Activated T-cell treated with anti-CD3 and anti-CD28 coated beads, Interleukin-2, amount 50 U/mL, for 1 hour (primary cell): ENCODE measurements at places on chromosomes 7 and 10.
A peak's percentile ranks its signal among the peaks of the same experiment; 100 is the strongest.

DNA sequence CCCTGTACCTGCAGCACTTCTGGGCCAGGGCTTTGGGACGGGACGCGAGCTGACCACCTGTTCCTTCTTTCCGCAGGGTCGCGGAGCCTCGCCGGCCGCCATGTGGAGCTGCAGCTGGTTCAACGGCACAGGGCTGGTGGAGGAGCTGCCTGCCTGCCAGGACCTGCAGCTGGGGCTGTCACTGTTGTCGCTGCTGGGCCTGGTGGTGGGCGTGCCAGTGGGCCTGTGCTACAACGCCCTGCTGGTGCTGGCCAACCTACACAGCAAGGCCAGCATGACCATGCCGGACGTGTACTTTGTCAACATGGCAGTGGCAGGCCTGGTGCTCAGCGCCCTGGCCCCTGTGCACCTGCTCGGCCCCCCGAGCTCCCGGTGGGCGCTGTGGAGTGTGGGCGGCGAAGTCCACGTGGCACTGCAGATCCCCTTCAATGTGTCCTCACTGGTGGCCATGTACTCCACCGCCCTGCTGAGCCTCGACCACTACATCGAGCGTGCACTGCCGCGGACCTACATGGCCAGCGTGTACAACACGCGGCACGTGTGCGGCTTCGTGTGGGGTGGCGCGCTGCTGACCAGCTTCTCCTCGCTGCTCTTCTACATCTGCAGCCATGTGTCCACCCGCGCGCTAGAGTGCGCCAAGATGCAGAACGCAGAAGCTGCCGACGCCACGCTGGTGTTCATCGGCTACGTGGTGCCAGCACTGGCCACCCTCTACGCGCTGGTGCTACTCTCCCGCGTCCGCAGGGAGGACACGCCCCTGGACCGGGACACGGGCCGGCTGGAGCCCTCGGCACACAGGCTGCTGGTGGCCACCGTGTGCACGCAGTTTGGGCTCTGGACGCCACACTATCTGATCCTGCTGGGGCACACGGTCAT is 13.3 kb downstream of the GPR146 start:
- DNase-seq: no peak

DNA sequence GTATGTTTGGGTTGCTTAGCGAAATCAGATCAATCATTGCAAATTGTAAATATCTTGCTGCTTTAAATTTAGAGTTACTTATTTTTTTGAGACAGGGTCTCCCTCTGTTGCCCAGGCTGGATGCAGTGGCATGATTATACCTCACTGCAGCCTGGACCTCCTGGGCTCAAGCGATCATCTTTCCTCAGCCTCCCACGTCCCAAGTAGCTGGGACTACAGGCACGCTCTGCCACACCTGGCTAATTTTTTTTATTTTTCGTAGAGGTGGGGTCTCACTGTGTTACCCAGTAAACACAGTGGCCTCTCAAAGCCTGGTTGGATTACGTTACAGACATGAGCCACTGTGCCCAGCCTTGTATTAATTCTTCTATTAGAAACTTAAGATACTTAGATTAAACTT is 1.7 kb downstream of the VDAC2 start:
- no peak for DNase-seq

GRCh38 chr7:7566651-7567611 is at the start of gene MIOS:
MIOS (plus strand) TSS chr7:7566884; CDS start chr7:7572476, 5,592 bp downstream.
- peak; percentile 91 for DNase-seq

GRCh38 chr10:70598857-70599295 is 3.7 kb downstream of the PRF1 start:
- DNase-seq: no peak

DNA sequence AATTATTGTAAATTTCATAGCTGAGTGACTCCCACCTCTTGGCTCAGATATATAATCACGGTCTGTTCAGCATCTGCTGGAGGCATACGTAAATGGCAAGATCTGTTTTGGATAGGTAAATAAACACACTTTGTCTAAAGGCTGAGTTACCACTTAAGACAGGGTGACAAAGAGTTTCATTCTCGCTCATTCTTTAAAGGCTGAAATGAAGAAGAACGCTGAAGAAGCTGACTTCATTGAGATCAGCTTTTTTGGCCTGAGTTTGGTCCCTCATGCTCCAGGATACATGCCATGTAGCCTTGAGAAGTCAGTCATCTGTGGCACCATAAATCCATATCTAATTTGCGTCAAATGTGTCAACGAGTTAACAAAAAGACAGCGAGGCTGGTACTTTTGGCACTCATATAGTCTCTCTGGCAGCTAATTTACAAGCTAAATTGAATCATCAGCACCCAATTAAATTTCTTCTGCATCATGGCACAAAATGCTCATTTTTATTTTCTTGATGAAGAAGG is 309.9 kb downstream of the GPAM start:
- DNase-seq: no peak

DNA sequence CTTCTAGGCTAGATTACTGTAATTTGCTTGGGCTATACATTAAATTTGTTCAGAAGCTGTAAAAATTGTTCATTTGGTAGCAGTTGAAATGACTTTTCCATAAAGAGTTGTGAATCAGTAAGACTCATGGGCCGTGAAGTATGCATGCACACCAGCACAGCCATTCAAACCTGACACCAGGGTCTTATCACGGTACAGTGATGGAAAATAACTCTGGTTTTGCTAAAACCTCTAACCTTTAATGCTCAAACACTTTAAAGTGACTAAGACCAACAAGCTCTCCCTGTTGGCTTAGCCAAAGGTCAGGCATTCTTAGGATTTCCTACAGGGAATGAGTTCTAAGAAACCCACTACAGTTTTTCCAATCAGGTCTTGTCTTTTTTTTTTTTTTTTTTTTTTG is 11.5 kb downstream of the ARL3 start:
- no peak for DNase-seq

DNA sequence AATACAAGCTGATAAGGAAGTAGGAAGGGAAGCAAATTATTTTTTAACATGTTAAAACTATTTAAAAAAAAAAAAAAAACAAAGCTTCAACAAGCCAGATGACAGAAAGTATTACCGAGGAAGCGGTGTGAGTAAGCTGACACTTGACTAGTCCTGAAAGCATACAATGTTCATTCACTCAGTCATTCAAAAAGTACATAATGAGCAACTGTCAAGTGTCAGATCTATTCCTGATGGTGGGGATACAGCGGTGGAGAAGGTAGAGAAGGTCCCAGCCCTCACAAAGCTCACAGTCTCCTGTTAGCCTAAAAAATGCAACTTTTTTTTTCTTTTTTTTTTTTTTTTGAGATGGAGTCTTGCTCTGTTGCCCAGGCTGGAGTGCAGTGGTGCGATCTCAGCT is 40.0 kb downstream of the RAPGEF5 start:
- no peak for DNase-seq

DNA sequence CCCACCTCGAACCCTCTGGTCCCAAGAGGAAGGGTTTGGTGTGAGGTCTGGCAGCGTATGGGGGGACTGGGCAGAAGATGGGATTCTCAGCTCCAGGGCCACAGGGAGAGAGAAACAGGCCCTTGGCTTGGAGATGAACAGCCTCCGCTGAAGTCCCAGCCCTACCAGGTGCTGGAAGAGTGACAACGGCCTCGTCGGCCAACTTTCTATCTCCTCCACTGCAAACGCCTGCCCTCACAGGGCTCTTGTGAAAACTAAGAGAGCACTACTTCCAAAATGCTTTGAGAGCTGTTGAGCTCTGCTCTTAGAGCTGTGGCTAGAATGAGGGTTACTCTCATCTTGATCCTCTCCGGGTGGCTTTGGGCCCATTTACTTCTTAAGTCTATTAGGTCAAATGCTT is 63.5 kb downstream of the AFAP1L2 start:
- no peak for DNase-seq

DNA sequence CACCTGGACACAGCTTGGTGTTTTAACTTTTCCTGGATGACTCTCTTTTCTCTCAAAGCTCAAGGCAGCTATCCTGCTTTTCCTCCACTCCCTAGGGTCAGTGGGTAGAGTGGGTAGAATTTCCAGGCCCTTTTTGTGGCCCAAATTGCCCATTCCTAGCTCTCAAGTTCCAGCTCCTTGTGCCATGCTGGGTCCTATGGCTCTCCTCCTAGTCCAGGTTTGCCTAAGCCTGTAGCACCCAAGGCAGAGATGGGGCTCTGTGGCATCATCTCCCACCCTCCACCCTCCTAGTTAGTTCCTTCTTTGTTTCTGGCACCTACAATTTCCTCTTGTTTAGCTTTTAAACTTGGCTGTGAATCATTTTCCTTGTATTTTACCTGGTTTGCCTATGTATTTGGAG is 9.7 kb downstream of the CPA4 start:
- no peak for DNase-seq

- no peak for DNase-seq
Observed at GRCh38 chr10:111086574-111086973, 9.7 kb downstream of the ADRA2A start.

- DNase-seq: no peak
Observed at GRCh38 chr10:103837370-103838069, 17.9 kb downstream of the SH3PXD2A start.

DNA sequence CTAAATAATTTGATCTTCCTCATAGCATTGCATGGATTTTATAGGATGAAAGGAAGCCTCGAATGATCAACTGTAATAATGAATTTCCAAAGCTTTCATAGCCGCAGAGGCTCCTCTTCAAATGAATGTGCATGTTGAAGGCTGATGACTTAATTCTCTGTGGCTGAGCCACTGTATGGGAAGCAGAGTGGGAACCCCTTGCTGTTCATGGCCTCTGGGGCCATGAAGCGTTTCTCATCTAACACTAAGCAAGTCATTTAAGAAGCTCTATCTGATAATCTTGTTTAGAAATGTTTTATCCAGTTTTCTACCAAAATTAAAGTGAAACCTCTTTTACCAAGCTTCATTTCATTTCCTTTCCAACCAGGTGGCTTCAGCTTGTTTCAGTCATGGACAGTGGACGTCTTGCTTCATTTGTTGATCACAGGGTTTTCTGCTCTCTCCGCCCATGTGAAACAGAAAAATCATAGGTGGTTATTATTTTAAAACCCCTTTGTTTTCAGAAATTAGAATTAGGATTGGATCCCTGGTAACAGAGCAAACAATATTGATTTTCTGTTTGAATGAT is 10.3 kb upstream of the ADARB2 start:
- no peak for DNase-seq
